ENCODE measurements at places on chromosomes 7 and 10.
A peak's percentile ranks its signal among the peaks of the same experiment; 100 is the strongest.

- no peak overlapping the region for H3K27ac ChIP-seq
- no peaks in the 10 kb centered on the region for H3K4me1 ChIP-seq
- DNase-seq = no peak
- peaks cover 17% of the 10 kb centered on the region for H3K27me3 ChIP-seq
- no peaks in the 10 kb centered on the region for H3K36me3 ChIP-seq
Measured at GRCh38 chr10:93806903-93807302, 49.2 kb downstream of the LGI1 start.

- no peaks in the 10 kb centered on the region for H3K27me3 ChIP-seq
- DNase-seq = no peak
- H3K27ac ChIP-seq = no peak overlapping the region
- no peak overlapping the region for H3K4me3 ChIP-seq
- peaks cover 86% of the 10 kb centered on the region for H3K36me3 ChIP-seq
Measured at GRCh38 chr7:37209195-37209594, 239.5 kb downstream of the ELMO1 start.

DNA sequence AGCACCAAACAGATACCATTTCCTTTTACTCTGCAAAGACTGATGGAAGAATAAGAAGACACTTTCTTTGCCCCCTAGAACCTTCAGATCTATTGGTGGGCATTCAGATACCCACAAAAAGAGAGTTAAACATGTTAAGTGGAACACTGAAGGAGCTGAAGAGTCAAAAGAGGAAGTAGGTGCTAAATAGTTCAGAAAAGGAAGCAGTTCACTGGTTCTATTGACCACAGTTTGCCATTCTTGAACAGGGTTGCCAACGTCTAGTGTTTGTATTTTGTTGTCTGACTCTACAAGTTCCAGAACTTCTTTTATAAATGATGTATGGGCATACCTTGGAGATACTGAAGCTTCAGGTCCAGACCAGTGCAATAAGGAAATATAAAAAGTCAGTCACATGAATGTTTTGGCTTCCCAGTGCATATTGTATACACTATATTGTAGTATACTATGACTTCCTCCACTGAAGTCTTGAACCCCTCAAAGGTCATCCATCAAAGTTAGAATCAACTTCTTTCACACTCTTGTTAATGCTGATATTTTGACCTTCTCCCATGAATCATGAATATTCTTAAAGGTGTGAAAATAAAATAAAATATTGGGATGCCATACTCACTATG, 47.5 kb upstream of the AGR3 start:
- no peak overlapping the region for H3K4me3 ChIP-seq
- H3K36me3 ChIP-seq = no peaks in the 10 kb centered on the region
- H3K27ac ChIP-seq = no peak overlapping the region
- H3K4me1 ChIP-seq = peaks cover 43% of the 10 kb centered on the region
- H3K27me3 ChIP-seq = peaks cover 11% of the 10 kb centered on the region
- no peak for DNase-seq

- H3K27ac ChIP-seq = no peak overlapping the region
- peaks cover 2% of the 10 kb centered on the region for H3K27me3 ChIP-seq
- no peak overlapping the region for H3K4me3 ChIP-seq
- no peaks in the 10 kb centered on the region for H3K36me3 ChIP-seq
- no peak for DNase-seq
Measured at GRCh38 chr10:5656737-5657579, 9.4 kb downstream of the ASB13 start.

DNA sequence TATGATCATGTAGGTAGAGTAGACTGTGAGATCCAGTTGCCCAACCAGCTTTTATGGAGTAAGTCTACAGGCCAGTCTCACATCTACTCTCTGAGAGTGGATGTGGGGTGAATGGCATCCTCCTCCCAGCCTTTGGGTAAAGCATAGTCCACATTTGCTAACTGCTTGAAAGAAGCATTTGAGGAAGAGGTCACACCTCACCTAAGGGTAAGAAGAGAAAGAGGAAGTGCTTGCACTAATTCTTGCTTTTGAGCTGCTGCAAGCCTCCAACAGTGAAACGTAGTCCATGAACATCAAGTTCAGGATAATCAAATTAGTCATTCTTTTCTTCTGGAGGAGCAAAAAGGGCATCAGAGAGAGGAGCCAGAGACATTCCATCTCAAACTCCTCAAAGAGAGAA, 93.9 kb upstream of the AGR3 start:
- DNase-seq = no peak
- H3K4me3 ChIP-seq = no peak overlapping the region
- no peak overlapping the region for H3K27ac ChIP-seq
- peaks cover 13% of the 10 kb centered on the region for H3K4me1 ChIP-seq

DNA sequence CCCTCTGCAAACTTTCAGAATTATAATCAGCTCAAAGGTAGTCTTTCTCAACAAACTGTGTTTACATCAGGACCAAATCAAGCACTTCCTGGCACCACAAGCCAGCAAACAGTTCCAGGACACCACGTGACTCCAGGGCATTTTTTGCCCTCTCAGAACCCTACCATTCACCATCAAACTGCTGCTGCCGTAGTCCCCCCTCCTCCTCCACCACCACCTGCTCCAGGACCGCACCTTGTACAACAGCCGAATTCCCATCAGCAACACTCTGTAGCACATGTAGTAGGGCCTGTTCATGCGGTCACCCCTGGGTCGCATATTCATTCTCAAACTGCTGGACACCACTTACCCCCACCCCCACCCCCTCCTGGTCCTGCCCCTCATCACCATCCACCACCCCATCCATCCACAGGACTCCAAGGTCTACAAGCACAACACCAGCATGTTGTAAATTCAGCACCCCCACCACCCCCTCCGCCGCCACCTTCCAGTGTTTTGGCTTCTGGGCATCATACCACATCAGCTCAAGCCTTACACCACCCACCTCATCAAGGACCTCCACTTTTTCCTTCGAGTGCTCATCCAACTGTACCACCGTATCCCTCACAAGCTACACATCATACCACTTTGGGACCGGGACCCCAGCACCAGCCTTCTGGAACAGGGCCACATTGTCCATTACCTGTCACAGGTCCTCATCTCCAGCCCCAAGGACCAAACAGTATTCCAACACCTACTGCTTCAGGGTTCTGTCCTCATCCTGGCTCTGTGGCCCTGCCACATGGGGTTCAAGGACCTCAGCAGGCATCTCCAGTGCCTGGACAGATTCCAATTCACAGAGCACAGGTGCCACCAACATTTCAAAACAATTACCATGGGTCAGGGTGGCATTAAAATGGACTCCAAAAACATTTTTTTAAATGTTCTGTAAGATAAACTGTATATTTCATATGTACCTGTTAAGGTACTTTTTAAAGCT, 98.7 kb downstream of the KMT2E start:
- no peaks in the 10 kb centered on the region for H3K27me3 ChIP-seq
- peaks cover 92% of the 10 kb centered on the region for H3K36me3 ChIP-seq
- no peak overlapping the region for H3K4me3 ChIP-seq
- peak overlapping the region; percentile 71 for H3K27ac ChIP-seq

GRCh38 chr10:14253079-14253478, 77.6 kb downstream of the FRMD4A start:
- H3K4me3 ChIP-seq = no peak overlapping the region
- H3K36me3 ChIP-seq = no peaks in the 10 kb centered on the region
- no peak for DNase-seq
- H3K27me3 ChIP-seq = peaks cover 18% of the 10 kb centered on the region
- H3K27ac ChIP-seq = no peak overlapping the region
- H3K4me1 ChIP-seq = no peaks in the 10 kb centered on the region

- no peak overlapping the region for H3K27ac ChIP-seq
- H3K36me3 ChIP-seq = no peaks in the 10 kb centered on the region
- DNase-seq = no peak
- peaks cover 30% of the 10 kb centered on the region for H3K27me3 ChIP-seq
Measured at GRCh38 chr7:143882604-143883078, 19.3 kb downstream of the TCAF1 start.

DNA sequence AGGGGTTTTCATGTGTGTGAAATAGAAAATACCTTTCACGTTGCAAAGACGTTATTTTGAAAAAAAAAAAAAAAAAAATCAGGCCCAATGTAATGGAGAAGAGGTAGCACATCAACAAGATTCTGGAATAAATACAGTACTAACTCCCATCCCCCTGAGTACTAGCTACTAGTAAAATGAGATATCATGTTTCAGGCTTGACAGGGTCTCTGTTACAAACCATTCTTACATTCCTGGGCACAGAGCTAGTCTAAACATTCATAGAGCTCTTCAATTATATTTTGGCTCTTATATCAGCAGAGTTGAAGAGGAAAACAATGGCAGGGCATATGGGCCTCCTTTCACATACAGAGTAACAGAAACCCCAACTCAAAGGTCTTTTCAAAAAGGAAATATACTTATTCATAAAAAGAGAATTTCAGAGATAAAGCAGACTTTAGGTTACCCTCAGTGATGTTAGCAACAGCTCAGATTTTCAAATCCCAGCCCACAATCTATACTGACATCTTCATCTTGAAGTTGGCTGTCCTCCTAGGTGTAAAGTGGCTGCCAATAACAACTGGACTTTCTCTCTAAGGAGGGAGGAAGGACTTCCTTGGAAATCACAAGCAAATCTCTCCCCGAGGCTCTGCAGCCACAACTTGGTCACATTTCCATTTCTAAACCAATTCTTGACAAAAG, 18.6 kb downstream of the C7orf33 start:
- peaks cover 17% of the 10 kb centered on the region for H3K27me3 ChIP-seq
- no peaks in the 10 kb centered on the region for H3K36me3 ChIP-seq

DNA sequence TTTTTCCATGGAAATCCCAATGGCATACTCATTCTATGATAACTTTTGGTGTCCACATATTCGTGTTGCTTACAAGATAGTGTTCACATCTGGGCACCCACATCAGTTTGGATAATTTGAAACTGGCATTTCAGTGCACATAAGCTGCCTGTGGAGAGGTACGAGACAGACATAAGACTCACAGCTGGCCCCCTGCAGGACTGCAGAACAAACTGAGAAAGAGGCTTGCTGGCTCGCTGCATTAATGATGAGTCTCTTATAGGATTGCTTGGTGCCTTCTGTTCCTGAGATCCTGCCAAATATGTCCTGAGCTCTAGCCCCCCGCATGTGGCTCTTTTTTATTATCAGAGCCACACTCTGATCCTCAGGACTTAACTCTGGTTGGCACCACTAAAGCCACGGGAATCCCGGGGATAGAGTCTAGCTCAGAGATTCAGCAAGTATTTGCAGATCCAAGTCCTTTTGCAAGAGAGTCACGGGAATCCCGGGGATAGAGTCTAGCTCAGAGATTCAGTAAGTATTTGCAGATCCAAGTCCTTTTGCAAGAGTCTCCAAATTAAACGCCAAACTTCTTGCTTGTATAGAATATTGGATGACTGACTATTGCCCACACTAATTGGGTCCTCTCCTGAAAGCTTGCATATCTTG, 34.0 kb upstream of the JCAD start:
- no peak overlapping the region for H3K27ac ChIP-seq
- no peak for DNase-seq
- no peak overlapping the region for H3K4me3 ChIP-seq
- no peaks in the 10 kb centered on the region for H3K36me3 ChIP-seq

Measured in activated B cell treated with CpG ODN at 0.5 μM for 24 hours (primary cell).